Right renal cortex interstitium (tissue), 3 donors: ENCODE measurements at places on chromosomes 6 and 20. TPM values are rescaled to one million over a fixed set of nuclear protein-coding genes. Genes with fewer than 3 reads are reported as not detected.

The CNR1 gene
- 0.88 TPM for polyA plus RNA-seq

The CDSN gene
- polyA plus RNA-seq, result not detected

GRCh38 chr6:151056230-151056907 is 183.4 kb upstream of the AKAP12 start:
- DNase-seq, result no peak

The TGM2 gene
- 31.5 TPM for polyA plus RNA-seq

DNA sequence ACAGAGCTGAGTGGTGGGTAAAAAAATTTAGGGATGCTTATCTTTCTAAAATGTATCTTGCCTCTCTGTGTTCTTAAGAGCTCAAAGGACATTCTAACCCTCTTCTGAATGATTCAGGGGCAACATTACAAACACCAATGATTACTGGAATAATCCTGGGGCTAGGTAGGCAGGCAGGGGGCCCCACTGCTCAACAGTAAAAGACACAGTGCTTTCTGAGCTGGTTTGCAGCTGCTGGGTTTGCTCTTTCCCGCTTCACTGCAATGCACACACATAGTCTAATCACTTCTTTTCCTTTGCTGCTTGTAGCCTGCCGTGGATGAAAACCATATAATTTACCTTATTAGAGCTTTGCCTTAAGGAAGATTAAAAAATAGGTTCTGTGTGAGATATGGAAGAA is 23.9 kb downstream of the CLDN20 start:
- DNase-seq, result no peak

The LGSN gene
- 0.71 TPM for polyA plus RNA-seq

The PHIP gene
- 52.9 TPM for polyA plus RNA-seq

- no peak for DNase-seq
These were observed 97.4 kb downstream of the TMEM170B start for GRCh38 chr6:11634948-11635347.

DNA sequence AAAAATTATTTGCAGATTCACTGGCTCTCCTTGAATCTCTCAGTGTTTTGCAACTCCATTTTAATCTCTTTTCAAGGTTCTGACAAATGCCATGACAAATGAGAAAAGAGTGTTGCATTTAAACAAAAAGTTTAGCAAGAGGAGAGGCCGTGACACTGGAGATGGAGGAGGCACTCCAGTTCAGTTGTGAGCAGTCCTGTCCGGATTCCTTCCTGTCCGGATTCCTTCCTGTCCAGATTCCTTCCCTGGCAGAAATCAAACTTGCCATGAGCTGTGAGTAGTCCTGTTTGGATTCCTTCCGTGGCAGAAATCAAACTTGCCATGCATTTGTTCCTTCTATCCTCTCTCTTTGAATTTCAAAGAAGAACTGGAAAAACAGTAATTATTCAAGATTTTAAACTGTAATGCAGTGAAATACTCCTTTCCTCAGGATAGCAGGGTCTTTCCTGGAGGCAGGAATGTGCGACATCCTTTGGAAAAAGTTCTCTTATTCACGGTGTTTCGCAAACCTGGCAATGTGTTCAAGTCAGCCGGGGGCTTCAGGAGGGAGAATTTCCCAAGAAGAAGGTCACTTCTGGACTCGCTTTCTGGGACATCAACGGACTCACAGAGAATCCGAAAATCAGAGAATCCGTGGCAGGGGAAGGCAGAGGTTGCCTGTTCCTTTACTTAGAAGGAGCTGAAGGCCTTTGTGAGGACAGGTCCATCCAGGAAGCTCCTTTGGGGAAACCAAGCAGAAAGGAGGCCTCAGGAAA is 48.7 kb upstream of the DACT2 start:
- no peak for DNase-seq
